ENCODE measurements at places on chromosomes 1 and 21.

DNA sequence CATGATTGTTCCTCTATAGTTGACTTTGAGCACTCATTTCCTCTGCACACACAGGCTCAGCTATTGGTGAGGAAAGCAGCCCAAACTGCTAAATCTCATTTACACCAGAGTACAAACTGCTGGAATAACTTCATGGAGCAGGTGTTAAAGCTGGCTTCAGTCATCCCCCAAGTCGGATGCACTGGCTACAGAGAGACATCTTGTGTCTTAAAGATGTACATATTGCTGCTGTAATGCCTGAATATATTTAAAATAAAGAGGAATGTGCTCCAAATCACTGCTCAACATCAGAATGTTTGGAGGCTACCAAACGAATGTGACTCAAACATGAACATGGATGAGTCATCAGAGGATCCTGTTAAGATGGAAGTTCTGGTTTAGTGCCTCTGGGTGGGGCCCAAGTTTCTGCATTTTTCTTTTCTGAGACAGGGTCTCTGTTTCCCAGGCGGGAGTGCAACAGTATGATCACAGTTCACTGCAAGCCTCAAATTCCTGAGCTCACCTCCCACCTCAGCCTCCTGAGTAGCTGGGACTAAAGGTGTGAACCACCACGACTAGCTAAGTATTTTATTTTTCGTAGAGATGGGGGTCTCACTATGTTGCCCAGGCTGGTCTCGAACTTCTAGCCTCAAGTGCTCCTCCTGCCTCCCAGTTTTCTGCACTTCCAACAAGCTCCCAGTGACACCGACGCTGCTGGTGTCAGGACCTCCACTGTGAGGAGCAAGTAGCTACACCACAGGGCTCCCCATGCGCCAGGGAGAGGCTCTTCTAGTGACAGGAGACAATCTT, 79.0 kb upstream of the KRTAP19-8 start:
- peak; percentile 84 for ATAC-seq
- H3K27ac ChIP-seq = peak overlapping the region; percentile 50
- H3K4me1 ChIP-seq = no peaks in the 10 kb centered on the region
- H3K4me3 ChIP-seq = no peak overlapping the region
- peaks cover 51% of the 10 kb centered on the region for H3K36me3 ChIP-seq
- no peaks in the 10 kb centered on the region for H3K27me3 ChIP-seq

- no peak overlapping the region for H3K27ac ChIP-seq
- no peak overlapping the region for H3K4me3 ChIP-seq
- H3K27me3 ChIP-seq = no peaks in the 10 kb centered on the region
These were observed 54.2 kb downstream of the DMAP1 start for GRCh38 chr1:44267438-44267837.

GRCh38 chr1:226964068-226964425, 24.0 kb downstream of the COQ8A start:
- H3K36me3 ChIP-seq = peaks cover 26% of the 10 kb centered on the region
- H3K4me3 ChIP-seq = no peak overlapping the region
- no peaks in the 10 kb centered on the region for H3K27me3 ChIP-seq
- H3K27ac ChIP-seq = peak overlapping the region; percentile 28
- H3K4me1 ChIP-seq = peaks cover 36% of the 10 kb centered on the region

GRCh38 chr1:234928642-234929041, 200.0 kb downstream of the TOMM20 start:
- peaks cover 43% of the 10 kb centered on the region for H3K4me1 ChIP-seq
- ATAC-seq = no peak
- H3K27ac ChIP-seq = no peak overlapping the region
- peaks cover 6% of the 10 kb centered on the region for H3K36me3 ChIP-seq
- peaks cover 3% of the 10 kb centered on the region for H3K27me3 ChIP-seq
